ENCODE measurements at places on chromosomes 4 and X.

DNA sequence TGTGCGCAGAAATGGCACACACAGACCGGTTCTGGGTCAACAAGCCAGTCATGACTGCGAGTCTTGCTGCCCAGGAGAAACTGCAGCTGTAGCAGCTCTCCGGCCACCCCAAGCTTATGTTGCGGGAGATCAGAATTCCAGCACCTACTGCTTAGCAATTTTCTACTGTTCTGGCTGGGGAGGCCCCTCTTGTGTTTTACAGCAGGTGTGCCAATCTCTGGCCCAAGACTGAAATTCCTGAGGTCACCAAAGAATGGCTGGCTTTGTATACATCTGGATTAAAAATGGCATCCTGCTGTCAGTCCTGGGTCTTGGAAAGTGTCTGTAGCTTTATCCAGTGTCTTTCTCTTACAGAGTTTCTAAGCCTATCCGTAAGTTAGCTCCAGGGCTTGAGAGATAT, 68.9 kb upstream of the TRAM1L1 start:
- DNase-seq, result no peak

- DNase-seq, result peak; percentile 33
Observed at GRCh38 chr4:101593666-101594065, 196.9 kb upstream of the BANK1 start.

GRCh38 chr4:40283968-40284367, 51.2 kb upstream of the CHRNA9 start:
- no peak for DNase-seq

DNA sequence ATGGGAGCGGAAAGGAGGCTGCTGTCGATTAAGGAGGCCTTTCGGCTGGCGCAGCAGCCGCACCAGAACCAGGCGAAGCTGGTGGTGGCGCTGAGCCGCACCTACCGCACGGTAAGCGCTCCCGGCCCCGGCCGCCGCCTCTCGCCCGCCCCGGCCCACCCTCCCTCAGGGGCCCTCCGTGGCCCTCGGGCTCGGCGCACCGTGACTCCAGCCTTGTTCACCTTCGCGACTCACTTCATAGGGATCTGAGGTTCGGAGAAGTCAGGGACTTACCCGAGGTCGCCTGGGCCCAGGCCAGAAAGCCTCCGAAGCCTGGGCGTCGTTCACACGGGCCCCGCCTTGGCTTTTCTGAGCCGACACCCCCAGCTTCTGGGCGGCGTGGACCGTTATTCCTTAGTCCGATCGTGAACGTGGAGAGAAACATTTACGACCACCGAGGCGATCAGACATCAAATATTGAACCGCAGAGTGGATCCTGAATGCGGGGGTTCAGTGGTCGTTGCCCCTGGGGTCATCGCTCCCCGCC, 362 bp downstream of the NCAPG start:
- DNase-seq, result no peak

DNA sequence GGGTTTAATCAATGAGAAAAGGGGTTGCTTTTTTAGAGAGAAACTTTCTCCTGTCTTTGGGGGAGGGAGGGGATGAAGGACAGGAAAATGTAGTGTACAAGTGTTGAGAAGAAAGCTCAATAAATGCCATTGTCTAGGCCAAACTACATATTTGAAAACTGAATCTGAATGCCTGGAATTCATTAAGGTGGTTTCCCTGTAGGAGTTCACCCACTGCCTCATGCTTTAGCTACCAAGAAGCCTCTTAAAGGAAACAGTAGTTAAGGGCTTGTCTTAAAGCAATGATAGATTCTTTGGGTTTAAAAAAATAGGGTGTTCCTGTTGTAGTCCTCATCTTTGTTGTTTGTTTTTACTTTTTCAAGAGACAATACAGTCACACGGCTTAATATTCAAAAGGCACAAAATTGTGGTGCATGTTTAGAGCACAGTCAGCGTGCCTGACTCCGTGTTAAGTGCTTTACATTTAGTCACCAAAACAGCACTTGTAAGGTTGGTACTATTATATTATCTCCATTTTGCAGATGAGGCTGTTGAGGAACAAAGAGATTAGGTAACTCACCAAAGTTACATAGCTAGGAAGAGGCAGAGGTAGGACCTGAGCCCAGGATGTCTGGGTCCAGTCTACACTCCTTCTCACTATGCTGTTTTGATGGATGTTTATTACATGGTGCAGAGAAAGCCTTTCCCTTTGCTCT, 46.0 kb downstream of the FNIP2 start:
- DNase-seq, result no peak

DNA sequence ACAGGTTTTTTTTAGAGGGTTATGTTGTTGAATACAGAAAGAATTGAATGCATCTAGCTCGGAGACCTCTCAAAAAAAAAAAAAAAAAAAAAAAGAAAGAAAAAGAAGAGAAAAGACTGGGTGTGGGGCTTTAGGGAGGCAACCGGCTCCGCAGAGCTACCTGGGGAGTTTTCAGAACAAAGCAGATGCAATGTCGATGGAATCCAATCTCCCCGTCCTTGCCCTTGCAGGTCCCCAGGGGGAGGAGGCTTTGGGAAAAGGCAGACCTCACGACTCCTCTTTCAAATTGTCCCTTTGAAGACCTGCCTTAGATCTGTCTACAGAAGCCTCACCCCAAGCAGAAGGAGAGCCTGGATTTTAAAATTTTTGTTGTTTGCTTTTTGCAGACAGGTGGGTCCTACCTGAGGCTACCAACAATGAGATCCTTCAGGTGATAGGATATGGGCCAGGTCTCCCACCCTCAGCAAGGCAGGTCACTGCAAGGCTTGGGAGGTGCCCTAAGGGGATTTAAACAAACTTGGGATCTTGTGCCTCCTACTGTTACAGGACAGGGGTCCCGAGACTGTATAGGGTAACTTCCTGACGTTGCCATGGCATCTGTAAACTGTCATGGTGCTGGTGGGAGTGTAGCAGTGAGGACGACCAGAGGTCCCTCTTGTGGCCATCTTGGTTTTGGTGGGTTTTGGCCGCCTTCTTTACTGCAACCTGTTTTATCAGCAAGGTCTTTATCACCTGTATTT, 75.2 kb upstream of the PRKX start:
- no peak for DNase-seq

- no peak for DNase-seq
Observed at GRCh38 chr4:13903901-13904300, 276.4 kb upstream of the BOD1L1 start.

DNA sequence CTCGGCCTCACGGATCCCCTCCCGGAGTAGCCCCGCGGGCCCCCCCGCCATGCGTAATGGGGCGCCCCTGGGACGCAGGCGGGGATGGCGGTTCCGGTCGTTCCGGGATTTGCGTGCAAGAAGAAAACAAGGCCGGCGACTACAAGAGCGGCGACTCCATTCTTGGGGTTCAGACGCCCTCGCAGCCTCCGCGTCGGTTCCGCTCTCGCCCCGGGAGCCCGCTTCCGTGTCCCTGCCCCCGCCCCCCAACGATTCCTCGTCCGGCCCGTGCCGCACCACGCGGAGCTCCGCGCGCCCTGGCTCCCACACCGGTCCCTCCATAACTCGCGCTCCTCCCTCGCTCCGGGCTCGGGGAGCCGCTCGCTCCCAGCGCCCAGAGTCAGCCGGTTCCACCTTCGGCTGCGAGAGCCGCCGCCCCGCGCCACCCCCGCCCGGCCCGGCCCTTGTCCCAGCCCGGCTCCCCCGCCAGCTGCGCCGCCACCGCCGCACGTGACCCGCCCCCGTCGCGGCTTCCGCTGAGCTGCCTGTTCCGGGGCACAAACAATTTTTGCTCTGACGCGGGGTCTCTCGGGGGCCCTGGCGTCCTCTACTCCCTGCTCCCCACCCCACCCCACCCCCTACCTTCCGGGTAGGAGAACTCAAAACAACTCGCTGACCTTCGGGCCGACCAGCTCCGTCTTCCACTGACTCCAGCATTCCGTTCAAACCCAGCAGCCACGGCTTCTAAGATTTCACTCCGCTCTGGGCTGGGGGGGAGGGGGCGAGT, 78.8 kb upstream of the BCOR start:
- no peak for DNase-seq

DNA sequence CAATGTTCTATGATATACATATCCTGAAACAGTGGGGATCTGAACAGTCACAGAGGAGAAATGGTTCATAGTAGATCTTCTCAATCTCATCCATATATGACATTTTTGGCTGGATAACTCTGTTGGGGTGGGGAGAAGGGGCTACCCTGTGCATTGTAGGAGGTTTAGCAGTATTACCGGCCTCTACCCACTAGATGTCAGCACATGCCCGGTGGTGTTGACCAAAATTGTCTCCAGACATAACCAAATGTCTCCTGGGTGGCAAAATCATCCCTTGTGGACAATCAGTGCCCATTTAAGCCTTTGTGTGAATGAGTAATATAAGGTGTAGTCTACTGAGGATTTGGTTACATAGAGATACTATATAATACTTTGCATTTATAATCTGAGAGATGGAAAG, 89.9 kb downstream of the PLS3 start:
- DNase-seq, result no peak

GRCh38 chr4:78552389-78553042, 946 bp downstream of the ANXA3 start:
- no peak for DNase-seq

- no peak for DNase-seq
Observed at GRCh38 chr4:105686571-105686970, 21.9 kb downstream of the INTS12 start.

GRCh38 chr4:140635606-140636005, 66.8 kb upstream of the UCP1 start:
- no peak for DNase-seq

DNA sequence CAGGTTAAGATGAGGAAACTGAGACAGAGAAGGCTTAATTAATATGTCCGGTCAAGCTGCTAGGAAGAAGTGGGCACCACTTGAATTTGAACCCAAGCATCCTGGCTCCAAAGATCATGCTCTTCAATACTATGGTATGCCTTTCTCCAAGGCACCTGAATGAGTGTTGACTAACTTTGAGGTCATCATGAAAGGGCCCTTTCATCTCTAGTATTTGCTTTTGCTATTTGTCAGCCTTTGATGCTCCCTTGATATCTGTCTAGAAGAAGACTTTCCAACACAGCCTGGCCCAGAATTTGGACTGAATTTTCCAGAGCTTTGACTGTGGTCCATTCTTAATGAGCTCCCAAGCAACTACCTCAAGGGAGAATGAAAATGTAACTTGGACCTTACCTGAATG, 179.1 kb upstream of the DKK2 start:
- no peak for DNase-seq

GRCh38 chrX:8278557-8278956, 107.5 kb upstream of the VCX2 start:
- no peak for DNase-seq

Data from putamen (tissue), 1 donor.